NCI-H1092 treated with DMSO at 0.1 percent for 48 hours (cell line): ENCODE measurements at places on chromosomes 7 and 10.

- no peak for DNase-seq
Observed at GRCh38 chr10:1671366-1672000, 65.8 kb downstream of the ADARB2 start.

GRCh38 chr7:33760146-33760545 is 145.2 kb upstream of the BMPER start:
- no peak for DNase-seq

DNA sequence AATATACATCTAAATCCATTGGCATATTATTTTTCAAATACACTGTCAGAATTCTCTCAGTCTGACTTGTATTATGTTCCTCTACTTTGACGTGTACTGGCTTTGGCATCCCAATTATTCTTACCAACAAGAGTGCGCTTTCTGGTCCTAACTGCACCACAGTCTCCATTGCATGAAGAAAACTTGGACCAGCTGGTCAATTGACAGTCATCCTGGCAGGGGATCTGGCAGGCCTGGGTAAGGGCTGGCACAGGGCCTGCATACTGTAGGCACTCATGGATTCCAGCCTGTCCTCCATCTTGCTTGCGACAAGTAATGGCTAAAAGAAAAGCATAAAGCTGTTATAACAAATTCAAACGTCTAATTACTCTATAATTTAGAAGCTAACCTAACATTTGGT is 384.9 kb downstream of the THSD7A start:
- DNase-seq: peak; percentile 13

DNA sequence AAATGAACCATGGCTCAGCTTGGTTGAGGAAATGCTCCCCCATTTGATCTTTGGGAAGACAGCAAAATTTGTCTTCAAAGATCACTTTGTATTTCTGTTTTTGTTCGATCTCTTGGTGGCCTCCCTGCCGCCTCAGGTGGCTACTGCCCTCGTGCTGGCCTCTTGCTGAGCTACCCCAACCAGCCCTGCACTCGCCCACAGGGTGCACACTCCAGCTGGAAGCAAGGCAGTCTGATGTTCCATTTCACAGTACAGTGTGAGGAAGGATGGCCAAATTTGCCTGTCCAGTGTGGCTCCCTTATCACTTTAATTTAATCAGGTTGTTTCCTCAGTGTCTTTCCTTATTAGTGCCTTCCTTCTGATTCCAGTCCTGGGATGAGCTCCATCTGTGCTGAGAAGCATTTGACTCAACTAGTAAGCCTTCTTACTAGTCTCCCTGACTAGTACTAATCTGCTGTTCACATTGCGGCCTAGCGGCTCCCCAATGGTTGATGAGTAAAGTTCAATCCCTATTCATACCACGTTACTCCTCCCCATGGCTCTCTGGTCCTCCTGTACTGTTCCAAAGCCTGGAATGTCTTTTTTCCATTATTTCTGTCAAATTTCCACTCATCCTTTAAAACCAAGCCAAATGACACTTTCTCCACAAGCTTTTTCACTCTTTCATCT is 8.2 kb downstream of the MYOF start:
- no peak for DNase-seq

DNA sequence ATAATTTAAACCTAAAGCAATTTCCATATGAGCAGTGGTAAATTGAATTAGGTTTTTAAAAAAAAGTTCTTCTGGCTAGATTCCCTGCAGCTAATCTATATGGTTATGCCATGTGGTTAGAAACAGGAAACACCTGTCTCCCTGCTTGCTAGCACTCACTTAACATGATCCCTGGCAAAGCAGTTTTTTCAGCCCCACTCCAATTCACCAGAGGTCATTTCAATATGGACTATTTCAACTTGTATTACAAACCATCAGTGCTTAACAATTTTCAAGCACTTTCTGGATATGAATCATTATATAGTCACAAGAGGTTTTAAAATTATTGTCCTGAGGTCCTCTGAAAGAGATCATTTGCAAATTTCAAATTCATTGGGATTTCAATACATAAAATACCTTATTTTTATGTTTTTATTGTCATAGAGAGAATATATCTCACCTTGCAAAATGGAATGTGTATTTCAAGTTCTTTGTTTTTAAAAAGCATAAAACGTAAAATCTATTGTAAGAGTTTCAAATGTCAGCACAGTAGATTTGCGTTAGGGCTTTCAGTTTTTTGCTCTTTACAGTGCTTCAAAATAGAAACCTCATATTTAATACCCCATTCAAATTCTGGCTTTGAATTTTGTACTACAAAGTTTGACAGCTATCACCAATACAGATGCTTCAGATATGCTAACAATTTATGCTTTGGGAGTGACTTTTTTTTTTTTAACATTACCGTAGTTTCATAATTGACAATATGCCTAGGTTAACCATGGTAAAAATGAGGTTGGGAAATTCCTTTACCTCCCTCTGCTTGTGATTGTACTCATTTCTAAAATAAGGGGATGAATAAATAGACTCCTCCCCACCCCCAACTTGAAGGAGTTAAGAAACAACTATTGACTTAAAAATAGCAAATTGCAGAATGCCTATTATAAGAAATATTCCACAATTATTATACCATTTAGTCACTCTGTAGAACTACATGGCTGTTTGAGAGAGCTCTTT is 117.5 kb upstream of the HGF start:
- peak; percentile 92 for DNase-seq

DNA sequence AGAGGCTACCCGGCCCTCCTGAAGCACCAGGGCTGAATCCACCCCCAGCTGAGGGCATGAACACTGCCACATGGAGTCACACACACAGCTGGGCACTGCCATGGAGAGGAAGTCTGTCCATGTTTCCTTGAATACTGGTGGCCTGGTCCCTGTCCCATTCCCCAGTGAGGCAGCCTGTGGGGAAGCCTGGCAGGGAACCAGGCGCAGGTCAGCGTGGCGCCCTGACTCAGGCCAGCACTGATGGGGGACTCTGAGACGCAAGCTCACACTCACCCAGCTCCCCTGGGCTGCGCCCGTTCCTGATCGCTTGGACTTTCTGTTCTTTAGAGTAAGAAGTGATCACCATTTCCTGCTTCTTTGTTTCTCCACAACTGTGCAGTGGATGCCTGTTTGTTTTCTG is 128.3 kb downstream of the EGFR start:
- no peak for DNase-seq

DNA sequence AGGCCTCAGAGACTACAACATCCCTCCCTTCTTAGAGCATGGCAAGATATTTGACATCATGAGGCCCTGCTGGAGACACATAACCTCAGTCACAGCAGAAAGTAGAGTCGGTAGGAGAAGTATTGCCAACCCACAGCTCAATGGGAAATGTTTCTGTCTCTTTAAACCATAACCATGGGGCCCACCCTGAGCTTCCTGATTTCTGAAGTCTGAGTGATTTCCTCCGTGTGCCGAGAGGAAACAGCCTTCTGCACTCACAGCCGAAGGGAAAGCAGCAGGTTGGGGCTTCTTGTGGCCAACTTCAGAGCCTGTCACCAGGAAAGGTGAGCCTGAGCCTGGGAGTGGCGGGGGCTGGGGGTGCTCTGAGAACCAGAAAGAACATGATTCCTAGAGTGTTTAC is at the start of gene GIMAP1:
GIMAP1 (plus strand) TSS at position 246 of the 400 bp plus-strand sequence. CDS start 2,435 bp downstream, outside the sequence.
- DNase-seq: no peak

DNA sequence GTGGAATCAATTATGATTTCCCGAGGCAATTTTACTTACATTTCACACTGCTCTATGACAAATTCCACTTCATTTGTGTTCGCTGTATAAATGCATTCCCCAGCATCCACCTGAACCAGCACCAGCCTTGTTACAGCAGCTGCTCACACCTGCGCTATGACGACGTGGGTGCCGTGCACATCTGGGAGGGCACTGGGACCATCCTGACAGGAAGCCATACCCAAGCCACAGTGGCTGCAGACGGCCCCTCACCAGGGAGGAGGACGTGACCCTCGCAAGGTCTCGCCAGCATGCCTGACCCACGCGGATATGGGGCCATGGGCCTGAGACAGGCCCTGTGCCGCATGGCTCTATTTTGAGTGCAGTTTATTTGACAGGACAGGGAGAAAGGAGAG is 201.3 kb downstream of the MAD1L1 start:
- DNase-seq: no peak

- no peak for DNase-seq
Observed at GRCh38 chr7:1785839-1786238, 115.8 kb downstream of the ELFN1 start.

DNA sequence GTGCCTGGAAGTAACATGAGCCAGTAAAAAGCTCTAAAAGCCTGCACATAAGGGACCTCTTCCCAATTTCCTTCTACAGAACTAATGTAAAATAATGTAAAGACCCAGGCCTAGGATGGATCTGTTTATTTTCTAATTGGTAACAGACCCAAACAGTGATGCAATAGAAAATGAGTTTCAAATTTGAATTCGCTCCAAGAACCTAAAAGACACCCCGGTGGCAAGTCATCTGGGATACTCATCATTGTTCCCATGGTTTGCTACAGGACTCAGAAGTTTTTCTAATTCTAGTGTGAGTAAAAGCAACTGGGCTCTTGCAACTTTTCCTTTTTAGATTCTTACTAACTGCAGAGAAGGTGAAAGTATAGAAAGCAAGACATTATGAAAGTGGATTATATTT is 271.3 kb upstream of the CACNA2D1 start:
- no peak for DNase-seq

DNA sequence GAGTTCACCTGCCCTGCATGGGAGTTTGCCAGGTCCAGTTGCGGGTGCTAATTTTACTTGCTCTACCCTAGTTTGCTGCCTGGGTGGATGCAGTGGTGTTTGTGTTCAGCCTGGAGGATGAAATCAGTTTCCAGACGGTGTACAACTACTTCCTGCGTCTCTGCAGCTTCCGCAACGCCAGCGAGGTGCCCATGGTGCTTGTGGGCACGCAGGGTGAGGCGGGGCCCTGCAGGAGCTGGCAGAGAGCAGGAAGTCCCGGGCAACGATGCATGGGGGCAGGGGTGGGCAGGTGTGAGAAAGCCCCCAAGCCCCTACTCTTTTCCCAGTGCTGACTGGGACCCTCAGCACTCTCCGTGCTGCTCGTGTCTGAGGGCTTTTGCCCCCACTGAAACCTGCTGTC is 31.3 kb downstream of the AGAP3 start:
- no peak for DNase-seq

- DNase-seq: no peak
Observed at GRCh38 chr7:147923841-147924240, 666.7 kb upstream of the C7orf33 start.

- no peak for DNase-seq
Observed at GRCh38 chr7:129779602-129780256, 168.2 kb downstream of the NRF1 start.

GRCh38 chr10:22246680-22247391 is 29.0 kb upstream of the EBLN1 start:
- no peak for DNase-seq

DNA sequence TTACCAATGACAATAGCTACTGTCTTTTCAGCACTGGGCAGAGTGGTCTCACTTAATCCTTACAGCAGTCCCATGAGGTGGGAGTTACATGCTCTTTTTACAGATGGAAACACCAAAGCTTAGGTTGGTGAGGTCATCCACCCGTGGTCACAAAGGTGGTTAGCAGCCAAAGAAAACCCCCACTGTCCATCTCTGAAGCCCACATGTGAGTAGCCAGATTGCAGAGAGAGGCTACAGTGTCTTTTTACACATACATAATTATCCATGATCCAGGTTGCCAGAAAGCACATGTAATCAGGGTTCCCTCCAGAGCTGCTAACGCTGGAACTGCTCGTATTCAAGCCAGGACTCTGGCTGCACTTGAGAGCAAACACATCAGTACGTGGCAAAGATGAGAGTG is 24.6 kb upstream of the ANKRD2 start:
- no peak for DNase-seq

DNA sequence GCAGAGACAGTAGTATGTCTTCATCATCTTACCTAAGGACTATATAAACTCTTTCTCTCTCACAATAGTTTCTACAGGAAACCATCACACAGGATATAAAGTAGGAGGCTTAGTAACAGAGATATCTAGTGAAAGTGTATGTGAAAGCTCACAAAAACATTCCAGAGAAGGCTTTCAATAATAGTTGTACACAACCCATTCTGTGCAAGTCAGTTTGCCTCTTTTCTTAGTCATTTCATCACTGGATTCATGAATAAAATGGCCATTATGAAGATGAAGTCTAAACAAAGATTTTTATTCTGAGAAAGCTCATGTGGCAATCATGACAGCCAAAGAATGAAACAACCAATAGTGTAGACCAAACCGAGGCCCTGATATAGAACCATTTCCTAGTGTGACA is 178.8 kb downstream of the GNAT3 start:
- no peak for DNase-seq

- no peak for DNase-seq
Observed at GRCh38 chr10:49222170-49222569, 34.0 kb upstream of the TMEM273 start.

GRCh38 chr7:29194206-29194593 is 375 bp upstream of the CHN2 start:
- DNase-seq: peak; percentile 79

DNA sequence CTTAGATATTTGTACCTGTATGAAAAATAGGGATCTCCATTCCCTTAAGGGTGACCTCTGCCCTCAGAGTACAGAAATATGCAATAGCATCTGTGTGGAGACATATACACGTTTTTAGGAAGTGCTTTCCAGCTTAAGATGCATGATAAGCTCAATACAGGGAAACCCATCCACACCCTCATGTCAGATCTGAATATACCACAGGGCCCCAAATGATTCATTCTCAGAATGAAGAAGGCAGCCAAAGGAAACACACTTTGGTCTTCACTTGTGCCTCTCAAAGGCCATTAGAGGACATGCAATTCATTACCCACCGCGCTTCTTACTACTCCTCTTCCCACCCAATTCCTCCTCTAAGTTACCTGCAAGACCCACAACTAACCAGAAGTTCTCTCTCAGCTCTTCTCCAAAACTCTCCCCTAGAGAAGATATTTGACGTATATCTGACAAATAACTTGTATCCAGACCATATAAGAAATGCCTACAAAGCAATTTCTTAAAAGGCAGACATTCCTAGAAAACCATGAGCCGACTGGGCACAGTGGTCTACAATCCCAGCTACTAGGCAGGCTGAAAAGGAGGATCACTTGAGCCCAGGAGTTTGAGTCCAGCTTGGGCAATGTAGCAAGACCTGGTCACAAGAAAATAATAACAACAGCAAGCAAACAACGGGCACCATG is 103.0 kb downstream of the OAT start:
- no peak for DNase-seq

- peak; percentile 51 for DNase-seq
Observed at GRCh38 chr7:79593866-79594301, 140.4 kb upstream of the MAGI2 start.
